Cardiac septum (tissue), 1 donor: ENCODE measurements at places on chromosomes 3 and 15. TPM values are rescaled to one million over a fixed set of nuclear protein-coding genes. Genes with fewer than 3 reads are reported as not detected.

DNA sequence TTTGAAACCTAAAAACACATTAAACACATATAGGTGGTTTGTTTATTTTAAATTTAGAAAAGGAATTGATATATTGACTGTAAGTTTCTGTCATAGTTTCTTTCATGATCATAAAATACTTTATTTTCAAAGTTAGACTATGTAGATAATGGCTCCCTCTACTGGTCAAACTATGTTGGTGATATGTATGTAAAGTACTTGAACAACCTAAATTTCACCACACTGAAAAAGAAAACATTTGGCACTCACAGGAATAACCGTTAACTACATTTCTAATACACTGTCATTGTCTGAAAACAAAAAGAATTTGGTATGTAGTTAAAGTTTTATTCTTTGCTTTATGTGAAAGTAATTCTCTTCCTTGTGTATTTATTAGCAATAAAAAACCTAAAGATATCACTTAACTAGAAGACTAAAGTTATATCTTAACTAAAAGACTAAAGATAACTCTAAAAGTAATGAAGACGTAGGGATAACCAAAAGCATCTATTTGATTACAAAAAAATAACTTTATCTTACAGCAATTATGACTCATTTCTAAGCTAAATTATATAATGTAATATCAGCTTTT lies 427.5 kb downstream of the VGLL3 start:
- no peak for DNase-seq

The ISLR2 gene
- total RNA-seq, result 4.1 TPM

- DNase-seq, result no peak
Observed at GRCh38 chr3:127822041-127822681, at the start of gene MGLL. Gene MGLL (minus strand): TSS chr3:127822515. CDS start chr3:127822318, 197 bp downstream.

The ZPLD1 gene
- not detected for total RNA-seq

DNA sequence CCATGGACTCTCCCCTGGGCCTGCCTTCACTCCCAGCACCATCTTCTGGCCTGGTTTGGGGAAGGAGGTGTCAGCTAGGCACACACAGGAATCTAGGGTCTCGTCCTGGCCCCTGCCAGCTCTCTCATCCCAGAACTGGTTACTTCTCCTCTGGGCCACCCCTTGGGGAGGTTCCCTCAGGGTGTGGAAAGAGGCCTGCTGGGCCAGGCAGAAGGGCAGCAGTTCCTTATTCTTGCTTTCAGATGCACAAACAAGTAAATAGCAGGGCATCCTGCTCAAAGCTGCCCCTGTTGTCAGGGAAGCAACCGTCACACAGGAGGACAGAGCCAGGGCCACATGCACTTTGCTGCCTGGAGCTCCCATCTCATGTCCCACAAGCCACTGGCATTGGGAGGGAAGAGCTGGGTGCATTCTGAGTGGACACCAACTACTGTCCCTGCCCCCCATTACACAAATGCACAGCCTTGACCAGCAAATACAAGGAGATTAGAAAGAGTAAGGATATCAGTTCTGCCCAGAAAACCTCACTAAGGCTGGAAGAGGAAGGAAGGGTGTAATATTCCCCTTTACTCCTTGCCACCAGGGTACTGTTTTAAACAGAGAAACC lies 108.8 kb upstream of the HACD2 start:
- no peak for DNase-seq

- DNase-seq, result no peak
Observed at GRCh38 chr15:59691194-59691805, 2.2 kb upstream of the BNIP2 start.

DNA sequence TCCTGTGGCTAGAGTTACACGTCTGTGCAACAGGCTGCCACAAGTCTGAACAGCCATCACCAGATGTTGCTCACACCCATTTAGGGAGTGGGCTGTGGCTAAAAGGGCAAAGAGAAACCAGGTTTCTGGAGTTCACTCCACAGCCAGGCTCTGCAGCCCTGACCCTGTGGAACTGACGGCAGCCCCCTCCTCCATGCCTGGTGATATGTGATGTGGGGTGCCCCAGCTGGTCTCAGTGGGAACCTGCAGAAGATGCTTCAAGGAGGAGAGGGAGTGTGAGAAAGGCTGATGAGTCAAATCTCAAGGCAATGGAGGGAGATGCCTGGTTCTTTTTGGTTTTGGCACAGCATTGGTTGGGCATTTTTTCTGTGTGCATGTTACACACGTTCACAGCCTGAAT lies 130.6 kb downstream of the TPRA1 start:
- no peak for DNase-seq
